OCI-M1 (cell line): ENCODE measurements at places on chromosomes 7 and 10.

DNA sequence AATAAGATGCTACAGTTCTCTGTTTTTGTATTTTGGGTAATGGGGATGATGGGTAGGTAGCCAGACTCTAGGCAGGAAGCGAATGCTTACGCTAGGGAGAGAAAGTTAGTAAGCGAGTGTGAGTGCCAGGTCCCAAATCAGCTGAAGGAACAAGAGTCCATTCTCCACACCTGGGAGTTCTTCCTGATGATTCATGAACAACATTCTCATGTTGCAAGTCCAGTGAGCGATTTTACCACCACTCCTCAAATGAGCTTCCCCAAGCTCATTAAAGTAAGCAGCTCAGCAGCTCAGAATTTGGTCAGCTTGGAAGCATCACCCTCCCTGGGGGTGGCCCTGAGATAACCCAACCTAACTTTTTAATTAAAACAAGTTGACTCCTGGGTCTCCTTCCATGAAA, 27.3 kb downstream of the SH3PXD2A start:
- no peak for DNase-seq

DNA sequence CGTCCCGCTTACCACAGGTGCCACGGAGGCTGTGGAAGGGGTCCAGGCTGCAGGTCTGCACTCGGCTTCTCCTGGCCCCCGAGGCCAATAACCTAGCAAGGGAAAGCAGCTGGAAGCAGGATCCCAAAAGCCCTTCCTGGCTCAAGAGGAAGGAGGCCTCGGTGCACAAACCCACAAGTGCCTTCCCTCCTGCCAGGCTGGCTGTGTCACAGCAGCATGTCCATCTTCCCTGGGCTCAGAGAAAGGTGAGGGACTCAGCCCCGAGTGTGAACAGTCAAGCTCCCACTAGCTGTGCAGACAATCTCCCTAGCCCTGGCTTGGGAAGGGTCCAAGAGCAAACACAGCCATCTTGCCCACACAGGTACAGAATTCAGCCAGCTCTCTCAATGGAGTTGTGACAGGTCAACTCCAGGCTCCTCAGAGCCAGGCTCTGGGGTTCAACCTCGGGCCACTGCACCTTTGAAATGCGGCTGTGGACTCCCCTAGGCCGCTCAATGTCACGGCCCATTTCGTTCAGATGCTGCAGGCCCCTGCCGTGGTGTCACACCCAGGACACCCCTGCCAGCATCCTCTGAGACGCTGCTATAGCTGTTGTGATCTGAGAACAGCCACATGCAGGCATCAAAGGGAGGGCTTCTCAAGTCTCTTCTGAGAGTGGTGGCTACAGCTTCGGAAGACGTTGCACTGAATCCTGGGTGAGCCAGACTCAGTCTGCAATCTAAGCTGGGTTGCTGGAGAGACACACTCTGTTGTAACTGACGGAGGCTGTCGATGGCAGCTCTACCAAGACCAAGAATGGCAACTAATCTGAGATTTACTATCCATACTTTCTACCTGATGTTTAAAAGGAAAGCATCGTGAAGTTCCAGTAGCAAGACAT, 137.9 kb downstream of the DIP2C start:
- DNase-seq: no peak

GRCh38 chr7:66204822-66205740, at the start of gene TPST1:
TSS of gene TPST1 (plus strand) at chr7:66205334. CDS start at chr7:66240426, 35,092 bp downstream.
- DNase-seq: peak; percentile 94

- no peak for DNase-seq
Measured at GRCh38 chr7:77425101-77426051, 9.2 kb upstream of the GSAP start.

DNA sequence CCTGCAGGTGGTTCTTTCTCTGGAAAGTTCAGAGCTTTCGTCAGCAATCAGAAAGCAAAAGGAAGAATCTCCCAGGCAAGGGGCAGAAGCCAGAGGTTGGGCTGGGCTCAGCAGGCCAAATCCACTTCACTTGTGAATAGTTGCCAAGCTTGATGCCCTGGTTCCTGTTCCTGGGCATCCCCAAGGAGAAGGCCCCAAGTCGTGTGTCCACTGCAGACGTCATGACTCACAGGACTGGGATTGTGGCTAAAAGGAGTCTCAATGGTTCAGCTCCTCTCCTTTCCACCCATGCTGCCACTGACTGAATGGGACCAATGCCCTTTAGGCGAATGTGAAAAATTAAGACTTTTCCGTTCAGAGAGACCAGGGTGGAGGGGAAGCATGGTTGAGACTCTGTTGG, 38.6 kb upstream of the TRIM8 start:
- no peak for DNase-seq

DNA sequence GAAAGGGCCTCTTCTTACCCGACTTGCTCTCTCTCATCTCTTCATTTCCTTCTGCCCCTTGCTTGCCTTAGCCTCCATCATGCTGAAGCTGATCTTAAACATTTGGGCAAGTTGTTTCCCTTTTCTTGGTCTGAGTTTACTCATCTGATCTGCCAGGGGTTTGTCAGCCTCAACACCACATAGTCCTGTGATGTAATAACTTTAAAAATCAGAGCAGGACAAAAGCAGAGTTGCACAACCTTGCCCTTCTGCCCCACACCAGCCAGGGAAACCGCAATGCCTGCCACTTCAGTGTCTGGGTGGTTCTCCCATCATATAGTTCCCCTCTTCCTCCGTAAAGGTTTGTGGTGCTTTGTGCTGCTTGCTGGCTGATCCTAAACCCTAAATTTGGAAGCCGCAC, 9.9 kb upstream of the LIPM start:
- peak; percentile 81 for DNase-seq

- DNase-seq: no peak
Measured at GRCh38 chr7:132390705-132391104, 185.6 kb downstream of the PLXNA4 start.

GRCh38 chr7:3928727-3929515, 627.9 kb downstream of the SDK1 start:
- DNase-seq: no peak

DNA sequence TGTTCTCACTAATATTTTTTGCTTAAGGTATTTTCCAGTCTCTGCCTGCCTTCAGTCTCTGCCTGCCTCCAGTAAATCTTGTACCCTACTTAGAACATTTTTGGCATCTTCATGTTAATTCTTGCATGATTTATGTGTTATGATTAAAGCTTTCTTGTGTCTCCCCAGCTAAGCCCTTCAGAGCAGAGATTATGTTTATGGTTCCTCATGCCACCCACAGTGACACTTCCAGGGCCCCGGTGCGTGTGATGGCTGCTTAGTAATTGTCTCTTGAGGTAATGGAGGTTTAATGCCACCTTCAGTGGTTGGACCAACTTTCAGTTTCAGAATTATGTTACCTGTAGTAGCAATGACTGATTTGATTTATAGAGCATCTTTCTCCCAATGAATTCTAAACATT, 70.6 kb upstream of the MET start:
- DNase-seq: no peak

- DNase-seq: no peak
Measured at GRCh38 chr10:120433141-120433540, 23.9 kb upstream of the PLPP4 start.

- DNase-seq: no peak
Measured at GRCh38 chr10:132037676-132037975, 28.1 kb upstream of the JAKMIP3 start.

- DNase-seq: no peak
Measured at GRCh38 chr10:51082857-51083256, 8.6 kb downstream of the PRKG1 start.

DNA sequence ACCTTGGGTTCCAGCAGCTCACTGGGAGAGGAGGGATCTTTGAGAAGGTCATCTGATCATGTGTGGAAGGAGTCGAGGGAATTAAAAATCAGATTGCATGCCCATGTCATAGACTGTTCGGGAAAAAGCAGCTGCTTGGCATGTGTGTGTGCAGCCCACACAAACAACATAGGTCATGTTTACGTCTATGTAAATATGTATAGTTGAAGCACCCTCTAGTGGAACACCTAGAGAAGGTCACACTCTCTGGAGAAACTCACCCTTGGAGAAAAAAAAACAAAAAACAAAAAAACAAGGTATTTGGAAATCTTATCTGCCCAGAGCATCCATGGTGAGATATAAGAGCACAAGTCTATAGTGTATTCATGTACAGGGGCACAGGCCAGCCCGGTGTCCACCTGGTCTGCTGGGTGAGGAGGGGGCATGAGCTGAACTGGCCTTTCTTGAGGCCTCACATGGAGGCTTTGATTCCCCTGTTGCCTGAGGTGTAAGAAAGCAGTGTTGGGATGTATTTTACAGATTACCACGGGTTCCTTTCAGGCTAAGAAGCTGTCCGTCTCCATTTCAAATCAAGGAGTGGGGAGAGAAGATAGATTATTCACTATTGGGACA, 98.0 kb downstream of the NPY start:
- DNase-seq: peak; percentile 17

DNA sequence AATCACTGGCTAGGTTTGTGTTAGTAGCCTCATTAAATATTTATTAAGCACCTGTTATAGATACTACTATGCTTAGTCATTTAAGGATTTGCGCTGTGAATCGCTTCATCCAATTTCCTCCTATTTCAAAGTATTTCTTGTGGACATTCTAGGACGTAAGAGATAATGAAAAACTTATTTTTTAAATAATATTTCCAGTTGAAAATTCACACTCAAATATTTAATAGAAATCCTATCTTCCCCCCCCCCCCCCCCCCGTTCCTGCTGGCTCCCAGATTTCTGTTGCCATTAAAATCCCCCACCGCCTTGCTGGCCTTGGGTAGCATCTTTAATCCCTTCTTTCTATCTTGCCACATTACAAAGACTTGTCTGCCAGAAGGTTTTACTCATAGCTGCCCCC, 6.0 kb downstream of the INSYN2A start:
- no peak for DNase-seq

GRCh38 chr7:140196361-140197217, 19.8 kb upstream of the KDM7A start:
- no peak for DNase-seq

- DNase-seq: no peak
Measured at GRCh38 chr10:99457813-99458212, 27.4 kb upstream of the GOT1 start.

GRCh38 chr10:56895306-56895705, 534.2 kb upstream of the ZWINT start:
- no peak for DNase-seq

- no peak for DNase-seq
Measured at GRCh38 chr10:22620140-22620857, 94.1 kb downstream of the PIP4K2A start.

GRCh38 chr7:96236198-96237039, 85.5 kb downstream of the SLC25A13 start:
- peak; percentile 99 for DNase-seq

GRCh38 chr10:796233-796632, 106.8 kb upstream of the DIP2C start:
- DNase-seq: no peak

DNA sequence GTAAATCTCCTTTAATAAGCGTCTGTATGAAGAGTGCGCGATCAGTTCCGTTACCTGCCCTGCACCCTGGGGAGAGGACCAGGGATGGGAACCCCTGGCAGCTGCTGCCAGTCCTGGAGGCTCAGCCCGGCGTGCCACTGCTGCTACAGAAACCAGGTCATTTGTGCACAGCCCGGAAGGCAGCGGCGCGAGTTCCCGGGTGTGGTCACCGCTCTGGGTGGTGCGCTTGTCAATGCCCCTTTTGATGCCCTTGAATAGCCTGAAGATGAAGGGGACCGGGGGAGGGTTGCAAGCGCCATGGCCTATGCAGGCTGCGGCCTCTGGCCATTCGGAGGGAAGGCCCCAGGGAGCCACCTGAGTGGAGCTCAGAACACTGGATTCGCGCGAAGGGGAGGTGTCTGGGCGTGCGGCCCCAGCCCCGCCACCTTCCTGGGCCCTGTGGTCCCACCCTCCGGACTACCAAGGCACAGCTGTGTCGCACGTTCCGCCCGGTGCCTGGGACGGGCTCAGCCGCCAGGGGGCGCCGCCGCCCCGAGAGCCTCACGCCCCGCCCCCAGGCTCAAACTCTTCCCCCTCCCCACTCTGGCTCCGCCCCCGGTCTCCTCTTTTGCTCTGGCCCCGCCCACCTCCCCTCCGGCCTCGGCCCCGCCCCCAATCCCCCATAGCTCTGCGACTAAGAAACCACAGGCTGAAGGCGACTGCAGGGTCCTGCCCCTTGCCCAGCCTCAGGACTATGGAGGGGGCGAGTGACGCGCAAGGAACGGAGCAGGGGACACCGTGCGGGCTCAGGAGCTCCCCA, 16.5 kb downstream of the AP5Z1 start:
- no peak for DNase-seq

DNA sequence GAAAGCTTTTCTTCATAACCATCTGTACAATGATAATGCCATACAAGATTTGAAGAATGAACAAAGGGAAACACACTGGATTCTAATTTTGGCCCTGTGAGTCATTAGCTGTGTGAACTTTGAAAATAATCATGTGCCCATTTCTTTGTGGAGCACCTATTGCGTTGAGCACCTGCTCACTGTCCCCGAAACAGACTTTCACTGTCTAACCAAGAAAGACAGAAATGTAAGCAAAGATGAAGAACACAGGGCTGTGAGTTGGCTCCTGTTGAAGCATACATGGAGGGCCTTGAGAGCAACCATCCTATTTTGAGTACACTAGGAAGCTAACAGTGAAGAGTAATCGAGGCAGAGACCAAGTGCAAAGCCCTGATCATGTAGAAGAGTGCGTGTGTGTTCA, 118.4 kb upstream of the SLC25A13 start:
- no peak for DNase-seq

GRCh38 chr7:68192941-68193340, 1196.3 kb downstream of the TYW1 start:
- no peak for DNase-seq

- no peak for DNase-seq
Measured at GRCh38 chr10:115047705-115048104, 45.5 kb upstream of the ATRNL1 start.

DNA sequence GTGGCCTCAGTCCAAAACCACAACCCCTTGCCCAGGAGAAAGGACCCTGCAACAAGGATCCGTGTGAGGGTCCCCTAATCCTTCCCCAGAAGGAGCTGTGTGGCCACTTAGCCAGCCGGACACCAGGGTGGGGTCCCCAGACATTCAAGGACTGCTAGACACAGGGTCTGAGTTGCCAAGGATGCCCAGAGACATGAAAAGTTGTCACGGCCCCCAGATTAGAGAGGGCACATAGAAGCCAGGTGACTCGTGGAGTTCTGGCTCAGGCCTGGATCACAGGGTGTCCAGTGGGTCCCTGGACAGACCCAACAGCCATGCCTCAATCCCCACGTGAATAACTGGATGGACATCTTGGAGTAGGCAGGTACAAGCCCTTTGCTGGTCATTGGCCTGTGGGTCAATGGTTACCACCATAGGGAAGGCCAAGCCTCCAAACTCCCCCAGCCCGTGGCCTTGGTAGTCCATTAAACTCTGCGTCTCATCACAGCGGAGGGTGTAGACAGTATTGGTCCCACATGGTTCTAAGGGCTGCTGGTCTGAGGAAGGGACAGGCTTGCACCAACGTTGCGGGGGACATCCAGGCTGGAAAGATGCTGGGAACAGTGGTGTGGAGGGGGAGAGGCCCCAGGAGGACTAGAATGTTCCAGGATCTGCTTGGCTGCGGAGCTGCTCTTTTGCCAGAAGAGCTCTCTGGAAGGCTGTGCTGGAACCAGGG, 205.9 kb upstream of the PPP2R2D start:
- DNase-seq: no peak
